ENCODE measurements at places on chromosomes 2 and 18.

- DNase-seq, result no peak
Measured at GRCh38 chr2:221415789-221416188, 156.3 kb downstream of the EPHA4 start.

DNA sequence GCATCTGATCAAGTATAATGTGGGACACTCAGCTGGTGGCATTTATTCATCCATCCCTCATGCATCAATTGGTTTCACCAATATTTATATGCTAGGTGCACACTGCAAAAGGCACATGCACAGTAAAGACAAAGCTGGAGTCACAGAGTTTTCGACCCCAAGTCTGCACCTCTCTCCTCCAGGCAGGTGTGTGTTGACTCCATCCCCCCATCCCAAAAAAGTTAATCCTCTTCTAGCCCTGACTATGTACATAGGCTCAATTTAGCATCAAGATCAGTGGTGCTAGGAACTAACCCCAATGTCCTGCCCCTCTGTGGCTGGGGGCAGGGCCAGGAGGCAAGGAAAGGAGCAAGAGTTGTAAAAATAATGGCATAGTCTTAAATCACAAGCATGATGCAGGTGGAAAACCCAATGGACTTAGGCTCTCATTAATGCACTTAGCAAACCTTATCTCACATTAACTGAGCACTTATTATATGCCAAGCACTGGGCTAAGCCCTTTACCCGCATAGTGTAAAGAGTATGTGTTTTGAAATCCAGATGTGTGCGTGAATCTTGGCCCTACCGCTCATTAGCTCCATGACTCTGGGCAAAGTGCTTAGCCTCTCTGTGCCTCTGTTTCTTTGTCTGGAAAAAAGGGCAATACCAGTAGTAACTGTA lies 3.1 kb downstream of the EVA1A start:
- DNase-seq, result no peak

DNA sequence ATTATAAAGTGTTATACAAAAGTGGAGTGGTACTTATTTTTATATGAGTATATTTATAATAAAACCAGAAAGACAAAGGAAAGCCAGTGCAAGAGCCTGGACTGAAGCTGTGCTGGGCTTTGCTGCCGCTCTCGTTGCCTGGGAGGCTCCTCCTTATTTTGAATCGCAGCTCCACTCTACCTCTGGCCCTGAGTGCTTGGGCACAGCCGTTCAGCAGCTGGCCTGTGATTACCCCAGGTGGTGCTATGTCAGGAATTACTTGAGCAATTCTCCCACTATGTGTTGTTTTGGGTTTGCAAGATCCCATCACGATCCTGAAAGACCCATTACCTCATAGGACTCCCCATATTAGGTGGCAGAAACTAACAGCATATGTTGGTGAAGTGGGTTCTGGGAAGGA lies 53.0 kb upstream of the LCLAT1 start:
- no peak for DNase-seq

- DNase-seq, result no peak
Measured at GRCh38 chr2:96822786-96823185, 6.7 kb downstream of the CNNM3 start.

DNA sequence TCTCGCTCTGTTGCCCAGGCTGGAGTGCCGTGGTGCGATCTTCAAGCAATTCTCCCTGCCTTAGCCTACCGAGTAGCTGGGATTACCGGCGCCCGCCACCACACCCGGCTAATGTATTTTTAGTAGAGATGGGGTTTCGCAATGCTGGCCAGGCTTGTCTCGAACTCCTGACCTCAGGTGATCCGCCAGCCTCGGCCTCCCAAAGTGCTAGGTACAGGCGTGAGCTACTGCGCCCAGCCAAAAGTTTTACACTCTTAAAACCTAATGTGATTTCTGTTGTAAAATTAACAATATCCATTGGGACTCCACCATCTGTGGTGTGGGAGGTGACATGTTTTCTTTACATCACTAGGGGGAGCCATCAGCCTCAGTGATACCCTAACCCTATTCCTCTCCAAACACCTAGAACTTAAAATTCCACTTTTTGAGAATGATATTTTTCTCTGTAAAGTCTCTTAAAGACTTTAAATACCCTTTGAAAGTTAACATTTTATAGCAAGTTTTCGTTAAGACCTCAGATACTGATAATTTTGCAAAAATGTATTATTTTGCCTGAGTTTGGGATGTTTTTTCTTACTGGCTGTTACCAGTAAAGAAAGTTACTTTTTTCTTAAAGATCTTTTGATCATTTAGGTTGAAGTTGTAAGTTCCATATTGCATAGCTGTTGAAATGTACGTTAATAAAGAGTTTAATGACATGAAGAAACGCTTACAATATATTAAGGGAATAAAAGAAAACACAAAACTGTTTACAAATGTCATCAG lies 11.6 kb upstream of the EIF2AK2 start:
- DNase-seq, result peak; percentile 59

DNA sequence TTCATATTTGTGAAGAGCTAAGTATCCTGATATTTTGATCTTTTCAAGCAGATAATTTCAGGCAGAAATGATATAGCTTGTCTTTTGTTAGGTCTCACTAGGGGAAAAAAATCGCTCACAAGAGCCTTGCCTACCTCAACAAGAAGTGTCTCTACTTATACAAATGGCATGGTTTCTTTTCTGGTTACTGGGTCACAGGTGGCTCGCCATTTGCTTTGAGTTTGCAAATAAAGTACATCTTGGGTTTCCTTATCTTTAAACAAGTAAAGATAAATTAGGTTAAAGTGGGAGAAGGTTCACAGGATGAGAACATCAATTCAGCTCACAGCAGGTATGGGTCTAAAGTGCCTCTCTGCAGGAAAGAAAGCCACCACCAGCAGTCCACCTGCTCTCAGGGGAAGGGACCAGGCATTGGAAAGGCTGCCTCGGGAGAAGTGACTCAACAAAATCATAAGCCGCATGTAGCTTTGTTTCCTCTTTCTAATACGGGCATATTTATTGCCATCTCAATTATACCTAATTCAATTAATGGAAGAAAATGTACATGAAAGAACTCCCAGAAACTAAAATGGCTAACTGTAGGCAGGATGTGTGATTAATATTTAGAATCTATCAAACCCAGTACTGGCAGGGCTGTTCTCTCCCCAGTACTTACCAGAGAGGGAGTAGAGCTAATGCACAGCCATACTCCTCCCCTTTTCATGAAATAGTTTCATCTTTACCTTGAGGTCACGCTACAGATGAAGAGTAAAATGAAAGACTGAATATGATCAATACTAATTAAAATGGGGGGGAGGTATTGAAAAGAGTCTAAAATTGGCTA lies 28.3 kb downstream of the CDC42EP3 start:
- no peak for DNase-seq

DNA sequence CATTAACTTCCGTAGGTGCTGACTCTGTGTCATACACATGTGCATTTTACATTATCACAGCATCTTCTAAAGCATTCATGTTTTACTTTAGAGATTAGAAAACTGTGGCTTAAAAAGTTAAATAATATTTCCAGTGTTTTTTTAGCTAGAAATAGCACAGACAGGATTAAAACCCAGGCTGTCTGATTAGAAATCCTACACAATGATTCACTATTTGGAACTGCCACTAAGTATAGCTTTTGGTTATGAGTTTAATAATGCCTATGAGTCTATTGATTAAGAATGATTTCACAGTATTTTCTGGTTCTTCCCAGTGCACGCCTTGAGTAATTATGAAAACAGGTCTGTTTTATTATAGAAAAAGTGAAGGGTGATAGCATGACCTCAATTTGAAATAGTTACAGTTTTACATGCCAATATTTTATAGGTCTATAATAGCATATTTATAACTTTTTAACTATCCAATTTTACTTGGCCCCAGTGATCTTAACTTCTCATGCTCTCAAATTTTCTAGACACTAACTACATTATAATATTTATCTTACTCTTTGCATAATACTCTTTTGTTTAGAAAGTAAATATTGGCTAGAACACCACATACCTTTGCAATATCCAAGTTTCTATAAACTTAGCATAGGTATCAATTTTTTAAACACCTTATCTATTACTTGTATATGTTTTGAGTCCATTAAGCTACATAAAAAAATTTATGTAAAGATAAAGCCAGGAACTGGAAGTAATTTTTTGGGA lies 313.2 kb downstream of the RND3 start:
- no peak for DNase-seq

DNA sequence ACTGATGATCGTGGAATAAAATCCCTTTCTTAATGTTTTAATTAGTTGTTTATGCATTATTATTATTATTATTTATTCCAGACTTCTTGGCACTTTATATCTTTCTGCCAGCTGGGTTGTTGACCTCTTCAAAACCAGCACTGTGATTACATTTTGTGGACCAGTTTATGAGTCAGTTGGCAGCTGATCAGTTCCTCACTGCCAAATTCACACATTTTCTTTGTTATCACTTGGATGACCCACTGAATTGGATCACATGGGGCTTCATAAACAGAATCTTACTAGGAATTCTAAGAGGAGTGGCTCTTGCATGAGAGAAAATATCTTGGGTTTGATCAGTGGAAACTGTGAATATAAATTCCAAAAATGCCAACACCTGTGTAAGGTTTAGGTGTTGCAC lies 321.8 kb upstream of the SPRED2 start:
- DNase-seq, result no peak

- no peak for DNase-seq
Measured at GRCh38 chr18:13409026-13409425, 190.5 kb downstream of the LDLRAD4 start.

DNA sequence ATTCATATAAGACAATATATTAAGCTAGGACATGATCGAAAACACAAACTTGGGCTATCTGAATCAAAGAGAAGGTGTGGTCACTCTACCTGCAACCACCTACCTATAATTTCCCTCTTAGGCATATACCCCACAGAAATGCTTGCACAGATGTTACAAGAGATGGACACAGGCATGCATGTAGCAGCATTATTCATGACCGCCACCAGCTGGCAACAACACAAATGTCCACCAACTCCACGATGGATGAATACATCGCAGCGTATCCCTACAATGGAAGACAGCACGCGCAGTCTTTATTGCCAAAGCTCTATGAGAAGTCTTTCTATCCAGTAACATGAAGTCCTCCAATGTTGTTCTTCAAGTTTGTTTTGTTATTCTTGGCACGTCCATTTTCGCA lies 90.8 kb downstream of the ARL4C start:
- DNase-seq, result no peak

- DNase-seq, result no peak
Measured at GRCh38 chr2:221289389-221289788, 282.7 kb downstream of the EPHA4 start.

DNA sequence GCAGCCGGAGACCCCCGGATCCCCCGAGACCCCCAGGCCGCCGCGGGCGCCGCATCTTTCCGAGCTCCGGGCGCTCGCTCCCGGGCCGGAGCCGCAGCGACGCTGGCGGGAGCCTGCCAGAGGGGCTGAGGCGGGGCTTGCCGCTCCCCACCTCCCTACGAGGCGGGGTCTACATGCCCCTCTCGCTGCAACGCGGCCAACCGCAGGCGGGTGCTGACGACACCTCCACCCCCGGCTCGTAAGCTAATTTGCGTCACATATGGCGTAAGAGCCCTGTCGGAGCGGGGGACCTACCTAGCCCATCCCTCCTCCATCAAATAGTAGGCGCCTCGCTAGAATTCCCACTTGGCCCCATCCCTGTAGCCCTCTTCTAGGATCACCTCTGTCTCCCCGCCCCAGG lies at the start of gene PTPRN:
Gene PTPRN, minus strand, starts transcription at position 124 of the 400 bp plus-strand sequence. Its CDS starts 69 bp downstream, at position 55.
- DNase-seq, result peak; percentile 73

GRCh38 chr2:239762655-239763269 lies 262.4 kb downstream of the NDUFA10 start:
- DNase-seq, result no peak

DNA sequence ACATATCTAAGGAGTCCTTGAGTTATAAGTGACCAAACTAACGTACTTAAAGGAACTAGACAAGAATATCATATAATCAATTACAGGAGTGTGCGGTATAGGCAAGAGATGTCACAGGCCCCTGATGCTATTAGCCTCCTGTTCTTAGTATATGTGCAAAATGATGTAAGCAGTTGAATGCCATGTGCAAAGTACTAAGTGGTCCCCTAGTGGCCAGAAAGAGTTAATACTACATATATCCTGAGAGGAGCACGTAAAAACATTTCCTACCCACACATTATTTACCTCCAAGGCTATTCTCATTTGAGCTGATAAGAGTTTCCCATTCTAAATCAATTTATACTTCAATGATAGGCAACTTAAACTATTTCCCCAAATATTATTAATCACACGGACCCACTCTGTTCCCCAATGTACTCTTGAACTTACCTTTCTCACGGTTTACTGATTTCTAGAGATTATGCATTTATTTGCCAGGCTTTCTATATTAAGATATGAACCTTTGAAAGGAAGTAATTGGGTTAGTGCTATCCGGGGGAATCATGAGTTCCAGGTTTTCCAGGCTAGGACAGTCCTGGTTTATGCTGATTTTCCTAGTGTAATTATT lies 158.0 kb upstream of the KLHL14 start:
- DNase-seq, result peak; percentile 37

GRCh38 chr18:32389858-32390257 lies 80.8 kb downstream of the GAREM1 start:
- DNase-seq, result peak; percentile 30

DNA sequence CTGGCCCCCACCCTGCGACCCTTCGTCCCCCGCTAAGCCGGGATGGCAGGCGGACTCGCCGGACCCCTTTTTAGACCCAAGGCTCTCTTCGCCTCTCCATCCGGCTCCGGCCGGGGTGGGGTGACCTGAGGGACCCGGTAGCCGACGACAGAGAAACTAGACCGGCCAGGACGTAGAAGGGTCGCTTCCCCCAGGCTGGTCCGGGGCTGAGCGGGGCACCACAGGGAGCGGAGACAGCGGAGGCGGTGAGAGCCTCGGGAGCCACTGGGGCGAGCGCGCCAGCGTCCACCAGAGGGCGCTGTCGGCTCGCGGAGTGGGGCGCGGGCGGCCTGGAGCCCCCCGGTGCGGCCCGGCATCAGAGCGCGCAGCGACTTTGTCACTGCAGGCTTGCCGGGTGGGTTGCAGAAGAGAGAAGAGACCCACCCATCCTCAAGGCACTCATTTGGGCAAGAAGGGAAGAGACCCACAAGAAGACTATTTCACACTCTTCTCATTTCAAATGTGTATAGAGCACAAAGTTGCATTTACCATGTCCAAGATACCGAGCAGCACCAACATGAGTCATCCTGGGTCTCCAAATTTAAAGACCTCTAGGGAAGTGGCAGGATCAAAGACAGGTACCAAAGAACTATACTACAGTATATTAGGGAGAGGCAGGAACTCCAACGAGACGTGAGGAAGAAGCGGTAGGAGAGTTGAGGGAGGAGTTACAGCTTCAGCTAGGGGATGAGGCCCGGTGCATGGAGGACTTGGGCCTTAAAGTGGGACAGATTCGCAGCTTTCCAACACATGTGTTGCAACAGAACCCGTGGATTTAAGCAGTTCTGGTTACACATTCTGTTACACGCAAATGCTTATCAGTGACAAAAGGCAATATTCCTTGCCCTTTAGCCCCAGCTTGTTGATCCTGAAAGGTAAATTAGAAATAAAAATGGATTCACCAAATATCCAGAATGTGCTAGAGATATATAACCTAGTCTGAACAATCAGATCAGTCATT lies 7.6 kb upstream of the PRKCE start:
- peak; percentile 91 for DNase-seq

DNA sequence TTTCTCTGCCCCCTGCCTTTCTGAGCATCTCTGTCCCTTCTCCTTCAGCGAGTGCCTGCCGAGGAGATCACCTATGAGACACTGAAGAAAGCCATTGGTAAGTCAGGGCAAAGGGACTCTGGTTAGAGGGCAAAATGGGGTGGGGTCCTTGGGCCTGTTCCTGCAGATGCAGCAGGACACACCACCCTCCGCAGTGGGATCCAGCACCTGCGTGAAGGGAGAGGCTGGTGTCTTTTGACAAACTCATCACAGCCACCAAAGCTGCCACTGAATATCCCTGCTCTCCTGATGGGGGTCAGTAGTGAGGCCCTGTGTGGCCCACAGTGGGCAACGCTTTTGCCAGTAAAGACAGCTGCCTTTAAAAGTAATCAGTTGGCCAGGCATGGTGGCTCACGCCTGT lies 18.7 kb downstream of the POMC start:
- no peak for DNase-seq

Data from stomach (tissue), 19 donors.